Fibroblast of skin of scalp (primary cell): ENCODE measurements at places on chromosomes 2 and 18.

DNA sequence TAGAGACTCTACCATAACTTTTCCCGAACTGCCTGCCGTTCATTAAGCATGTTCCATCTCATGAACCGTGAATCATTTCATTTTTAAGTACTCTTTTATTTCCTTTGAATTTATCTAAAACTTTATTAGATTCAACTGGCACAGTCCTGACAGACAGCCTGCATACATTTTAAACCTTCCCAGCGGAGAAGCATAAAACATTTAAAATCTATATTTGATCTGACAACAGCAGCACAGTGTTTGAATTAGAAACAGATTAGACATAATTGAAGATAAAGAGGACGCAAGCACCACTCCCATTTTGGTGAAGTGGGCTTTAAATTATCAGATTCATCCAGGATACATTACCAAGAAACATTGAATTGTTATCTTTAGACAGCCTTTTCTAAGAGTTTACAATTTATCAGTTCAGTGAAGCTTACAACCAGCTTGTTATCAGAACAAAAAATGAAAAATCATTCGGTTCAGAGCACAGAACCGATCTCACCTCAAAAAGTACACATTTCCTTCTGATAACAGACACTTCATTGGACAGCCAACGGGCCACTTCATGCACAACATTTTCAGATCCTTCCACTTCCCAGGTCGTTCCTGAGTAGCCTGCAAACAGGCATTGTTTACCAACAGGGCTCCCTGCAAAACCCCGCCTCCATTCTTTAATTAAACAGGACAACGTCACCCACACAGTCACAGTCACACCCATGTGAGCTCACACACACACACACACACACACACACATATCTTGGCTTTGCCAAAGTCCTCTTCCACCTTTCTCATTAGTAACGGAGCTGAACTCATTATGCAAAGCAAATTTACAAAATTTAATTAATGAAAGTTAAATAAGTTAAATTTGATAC lies 171.2 kb downstream of the SP3 start:
- DNase-seq, result no peak

DNA sequence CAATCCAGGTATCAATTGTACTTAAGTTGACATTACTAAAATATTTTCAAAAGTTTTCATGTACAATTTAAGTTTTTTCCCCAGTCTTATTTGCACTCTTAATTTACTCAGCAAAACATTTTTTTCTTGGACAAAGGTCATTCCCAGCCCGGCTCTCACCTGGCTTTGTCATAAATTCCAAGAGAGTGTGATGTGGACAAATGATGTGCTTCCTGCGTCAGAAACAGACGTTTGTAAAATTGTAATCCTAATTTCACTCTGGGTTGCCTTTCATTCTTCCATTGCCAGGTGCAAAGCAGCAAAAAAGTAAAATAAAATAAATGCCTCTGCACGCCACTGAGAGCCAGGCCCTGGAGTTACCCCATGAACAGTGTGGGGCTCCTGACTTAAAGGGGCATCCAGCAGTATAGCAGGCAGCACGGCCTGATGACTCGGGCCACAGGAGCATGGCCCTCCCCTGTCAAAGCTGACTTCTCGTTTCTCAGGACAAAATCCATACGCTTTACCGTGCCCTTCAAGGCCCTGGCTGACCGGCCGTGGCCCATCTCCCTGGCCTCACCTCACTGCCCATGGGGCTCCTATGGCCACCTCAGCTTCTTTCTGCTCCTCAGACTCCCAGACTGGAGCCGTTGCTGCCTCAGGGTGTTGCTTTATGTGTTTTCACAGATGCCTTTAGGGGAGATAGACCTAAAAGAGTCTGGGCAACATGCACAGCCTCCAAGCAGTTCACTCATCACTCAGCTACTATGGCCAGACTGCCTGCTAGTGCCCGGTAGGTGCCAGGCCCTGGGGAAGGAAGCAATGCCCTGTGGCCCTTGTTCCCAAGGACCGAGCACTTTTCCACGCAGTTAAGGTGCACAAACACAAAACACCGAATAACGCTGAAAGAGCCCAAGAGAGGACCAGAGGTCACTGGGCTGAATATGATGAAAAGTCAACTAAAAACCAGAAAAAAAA lies 7.6 kb upstream of the TMEM185B start:
- DNase-seq, result no peak

- no peak for DNase-seq
These were observed 121.8 kb downstream of the FHOD3 start for GRCh38 chr18:36419188-36419899.

- DNase-seq, result no peak
These were observed 85.8 kb downstream of the PTGR3 start for GRCh38 chr18:75123113-75123512.

DNA sequence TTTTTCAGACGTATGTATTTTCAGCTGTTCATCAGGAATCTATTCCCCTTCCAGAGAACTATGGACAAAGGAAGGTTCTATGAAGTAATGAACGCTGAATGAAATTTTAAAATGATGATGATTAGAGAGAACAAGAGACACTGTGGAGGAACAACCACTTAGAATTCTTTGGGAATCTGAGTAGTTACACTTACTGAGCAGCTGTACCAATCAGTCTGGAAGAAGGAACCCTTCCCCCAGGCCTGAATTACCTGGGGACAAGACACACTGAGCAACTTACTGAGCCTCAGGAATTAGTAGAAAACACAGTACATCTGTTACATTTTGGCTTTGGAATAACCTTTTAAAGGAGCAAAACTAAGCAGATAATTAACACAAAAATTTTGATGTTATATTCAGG lies 1.9 kb downstream of the MSTN start:
- no peak for DNase-seq

GRCh38 chr2:70388813-70389212 lies 86.9 kb upstream of the FAM136A start:
- DNase-seq, result no peak
